Activated naive CD8-positive, alpha-beta T cell treated with anti-CD3 and anti-CD28 coated beads, Interleukin-2, amount 50 U/mL, for 16 hours (primary cell): ENCODE measurements at places on chromosomes 11 and 22.

GRCh38 chr22:39997939-39998726, 3.4 kb downstream of the FAM83F start:
- no peak for DNase-seq

- DNase-seq: no peak
These were observed 3.5 kb downstream of the MUC5B start for GRCh38 chr11:1226226-1226985.

- no peak for DNase-seq
These were observed 170.3 kb downstream of the KIRREL3 start for GRCh38 chr11:126830216-126830806.

- no peak for DNase-seq
These were observed 143.3 kb upstream of the TBCEL start for GRCh38 chr11:120880498-120881175.

DNA sequence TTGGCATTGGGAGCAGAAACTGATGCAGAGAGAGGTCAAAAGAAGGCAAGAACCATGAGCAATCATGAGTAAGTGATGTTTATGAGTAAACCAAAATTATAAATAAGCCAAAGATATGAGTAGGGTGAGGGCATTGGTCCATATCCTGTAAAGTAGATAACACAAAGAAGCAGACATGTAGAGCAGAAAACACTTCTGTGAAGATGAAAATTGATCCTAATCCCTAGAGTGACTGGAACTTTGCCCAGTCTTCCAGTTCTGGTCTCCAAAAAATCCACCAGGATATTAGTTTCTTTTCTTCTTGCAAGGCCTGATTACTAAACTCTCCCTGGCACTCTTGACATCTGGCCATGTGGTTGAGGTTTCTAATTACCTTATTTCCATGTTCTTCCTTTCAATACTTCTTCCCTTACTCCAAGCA, 13.7 kb upstream of the DRD2 start:
- no peak for DNase-seq

DNA sequence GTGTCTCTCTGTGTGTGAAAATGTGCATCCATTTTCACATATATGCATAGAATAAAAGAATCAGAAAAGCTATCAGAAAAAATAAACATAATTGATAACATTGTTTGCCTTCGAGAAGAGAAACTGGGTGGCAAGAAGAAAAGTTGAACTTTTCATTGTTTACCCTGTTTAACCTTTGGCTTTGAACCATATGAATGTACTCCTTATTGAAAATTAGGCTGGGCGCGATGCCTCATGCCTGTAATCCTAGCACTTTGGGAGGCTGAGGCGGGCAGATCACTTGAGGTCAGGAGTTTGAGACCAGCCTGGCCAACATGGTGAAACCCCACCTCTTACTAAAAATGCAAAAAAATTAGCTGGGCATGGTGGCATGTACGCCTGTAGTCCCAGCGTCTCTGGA, 11.9 kb upstream of the OR9Q1 start:
- DNase-seq: no peak

DNA sequence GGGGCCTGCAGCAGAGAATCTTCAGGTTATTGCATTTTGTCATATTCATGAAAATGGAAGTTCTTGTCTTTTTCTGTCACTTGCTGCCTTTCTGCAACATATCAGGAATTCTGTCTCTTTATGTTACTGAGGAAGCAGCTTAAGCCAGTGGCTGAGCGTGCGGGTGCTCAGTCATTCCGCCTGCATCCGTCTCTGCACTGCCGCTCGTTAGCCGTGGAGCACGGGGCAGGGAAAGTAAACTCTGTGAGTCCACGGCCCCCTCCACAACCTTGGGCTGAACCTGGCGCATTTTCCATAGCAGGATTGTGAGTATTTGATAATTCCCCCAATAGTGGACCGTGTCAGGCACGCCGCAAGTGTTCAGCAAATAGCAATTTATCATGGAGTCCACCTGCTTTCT, 1007.7 kb downstream of the BRD1 start:
- no peak for DNase-seq

- no peak for DNase-seq
These were observed 123.6 kb downstream of the EHF start for GRCh38 chr11:34744511-34744910.

DNA sequence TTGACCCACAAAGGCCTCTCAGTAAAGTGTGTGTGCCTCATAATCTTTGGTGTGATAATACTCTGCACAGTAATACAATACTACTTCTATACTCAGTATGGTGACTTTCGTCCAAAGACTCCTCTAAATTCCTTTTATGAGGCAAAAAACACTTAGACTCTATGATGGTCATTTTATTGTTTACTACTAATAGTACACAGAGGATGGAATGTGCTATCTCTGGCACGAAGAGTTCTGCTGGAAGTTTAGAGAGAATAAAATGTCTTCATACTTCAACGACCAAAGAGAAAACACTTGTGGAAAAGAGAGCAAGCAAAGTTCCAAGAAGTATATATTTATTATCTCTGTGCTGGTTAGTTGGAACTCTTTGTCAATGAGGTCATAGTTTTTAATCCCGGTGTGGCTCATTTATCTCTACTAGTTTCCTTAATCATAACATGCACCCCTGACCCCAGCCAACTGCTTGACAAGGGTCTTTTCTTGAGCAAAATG, 7.5 kb upstream of the CSTF3 start:
- no peak for DNase-seq

DNA sequence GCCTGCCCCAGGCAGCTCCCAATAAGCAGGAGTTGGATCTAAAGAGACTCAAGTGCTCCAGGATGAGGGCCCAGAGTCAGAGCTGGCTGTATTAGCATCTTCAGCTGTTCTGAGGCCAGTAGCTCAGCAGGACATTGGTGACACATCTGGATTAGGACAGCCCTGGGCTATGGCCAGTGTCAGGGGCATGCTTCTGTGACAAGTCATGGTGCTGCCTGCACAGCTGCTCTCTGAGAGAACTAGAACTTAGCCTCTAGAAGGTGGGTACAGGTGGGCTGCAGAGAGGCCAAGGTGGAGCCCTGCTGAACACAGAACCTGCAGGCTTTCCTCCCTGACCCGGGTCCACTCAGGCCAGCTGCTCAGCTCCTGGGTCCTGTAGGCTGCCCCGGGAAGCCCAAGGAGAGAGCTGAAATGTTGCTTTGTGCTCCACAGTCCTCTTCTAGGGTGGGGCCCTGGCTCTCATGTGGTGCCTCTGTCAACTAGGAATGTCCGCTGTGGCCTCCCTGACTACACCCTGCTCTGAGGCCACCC, 426.9 kb downstream of the SOX6 start:
- no peak for DNase-seq

DNA sequence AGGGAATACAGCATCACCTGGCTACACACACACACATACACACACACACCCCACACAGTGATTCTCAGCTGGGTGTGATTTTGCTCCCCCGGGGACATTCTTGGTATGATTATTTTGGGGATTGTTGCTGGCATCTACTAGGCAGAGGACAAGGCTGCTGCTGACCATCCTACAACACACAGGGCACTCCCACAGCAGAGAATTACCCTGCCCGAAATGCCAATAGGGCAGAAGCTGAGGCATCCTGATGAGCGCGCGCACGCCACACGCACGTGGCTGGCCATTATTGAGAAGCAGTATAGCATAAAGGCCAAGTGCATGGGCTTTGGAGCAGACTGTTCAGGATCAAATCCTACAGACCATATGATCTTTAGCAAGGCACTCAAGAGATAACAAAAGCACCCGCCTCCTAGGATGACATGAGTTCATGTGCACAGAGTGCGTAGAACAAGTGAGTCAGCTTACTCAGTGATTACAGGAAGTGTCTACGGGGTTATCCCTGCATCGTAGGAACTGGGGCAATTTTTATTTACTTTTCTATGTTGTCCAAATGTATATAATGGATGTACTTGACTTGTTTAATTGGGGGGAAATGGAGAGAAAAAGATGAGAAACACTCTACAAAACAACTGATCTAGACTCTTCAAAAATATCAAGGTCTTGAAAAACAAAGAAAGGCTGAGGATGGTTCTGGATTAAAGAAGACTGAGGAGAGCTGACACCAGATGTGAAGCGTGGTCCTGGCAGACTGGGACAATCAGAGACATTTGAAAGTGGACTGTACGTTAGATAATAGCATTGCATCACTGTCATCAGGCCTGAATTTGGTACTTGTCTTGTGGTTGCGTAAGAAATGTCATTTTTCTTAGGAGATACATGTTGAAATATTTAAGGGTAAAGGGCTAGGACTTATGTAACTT, 7.2 kb upstream of the EHD1 start:
- DNase-seq: no peak

DNA sequence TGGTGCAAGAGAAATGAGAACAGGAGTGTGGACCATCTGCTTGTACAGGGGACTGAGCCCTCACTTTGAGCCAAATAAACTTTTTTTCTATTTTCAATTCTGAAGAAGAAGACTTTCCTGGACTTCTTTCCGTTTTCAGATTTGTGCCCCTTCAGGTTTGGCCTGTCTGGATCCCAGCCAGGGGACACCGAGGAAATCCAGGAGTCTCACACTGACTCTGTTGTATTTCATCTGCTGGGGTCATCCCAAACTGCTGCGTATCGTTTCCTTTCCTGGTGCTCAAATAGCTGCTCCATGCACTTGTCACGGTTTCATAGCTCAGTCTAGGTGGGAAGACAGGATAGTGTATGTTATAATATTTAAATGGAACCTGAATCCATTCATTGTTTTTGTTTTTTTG, 51.7 kb downstream of the GGTLC2 start:
- DNase-seq: no peak
